ENCODE measurements at places on chromosomes 4 and X. TPM values are rescaled to one million over a fixed set of nuclear protein-coding genes. Genes with fewer than 3 reads are reported as not detected.

Gene NEIL3
- total RNA-seq = not detected

Gene EFHC2
- not detected for total RNA-seq

Gene CD40LG
- total RNA-seq = not detected

Gene GRXCR1
- not detected for total RNA-seq

Gene CCDC160
- not detected for total RNA-seq

Gene ARFIP1
- total RNA-seq = 13.8 TPM

Gene ADD1
- 266 TPM for total RNA-seq

Gene TENT5D
- not detected for total RNA-seq

Gene ASB5
- total RNA-seq = not detected

GRCh38 chr4:82848706-82849105 is 42.2 kb downstream of the SEC31A start:
- no peak for DNase-seq
- H3K4me3 ChIP-seq = no peak overlapping the region
- no peaks in the 10 kb centered on the region for H3K27me3 ChIP-seq

DNA sequence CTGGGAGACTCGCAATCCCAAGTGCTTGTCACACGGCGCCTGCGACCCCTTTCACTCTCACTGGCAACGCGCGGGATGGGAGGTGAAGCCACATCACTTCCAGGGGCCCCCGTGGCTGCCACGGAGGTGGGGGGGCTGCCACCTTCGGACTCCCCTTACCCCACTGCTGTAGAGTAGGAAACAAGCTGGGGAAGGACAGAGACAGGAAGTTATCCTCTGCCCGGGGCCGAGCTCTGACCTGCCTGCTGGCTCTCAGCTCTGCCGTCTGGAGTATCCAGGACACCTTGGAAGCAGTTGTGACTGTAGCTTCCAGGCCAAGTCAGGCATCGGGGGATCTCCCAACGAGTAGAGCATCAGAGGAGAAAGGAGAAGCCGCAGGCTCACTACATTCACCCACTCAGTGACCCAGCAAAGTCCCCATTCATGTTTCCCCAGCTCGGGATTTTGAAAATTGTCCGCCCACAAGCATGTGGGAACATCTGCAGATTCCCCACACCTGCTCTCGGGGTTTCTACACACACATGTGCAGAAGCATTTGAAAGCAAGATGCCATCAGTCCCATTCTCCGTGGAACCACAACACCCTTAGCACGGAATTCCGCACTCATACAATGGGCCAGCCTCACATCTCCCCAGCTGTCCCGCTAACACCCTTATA is 10.8 kb downstream of the PDZD4 start:
- no peak for DNase-seq
- H3K4me1 ChIP-seq = peaks cover 9% of the 10 kb centered on the region
- H3K27me3 ChIP-seq = no peaks in the 10 kb centered on the region
- no peak overlapping the region for H3K4me3 ChIP-seq
- no peaks in the 10 kb centered on the region for H3K36me3 ChIP-seq

DNA sequence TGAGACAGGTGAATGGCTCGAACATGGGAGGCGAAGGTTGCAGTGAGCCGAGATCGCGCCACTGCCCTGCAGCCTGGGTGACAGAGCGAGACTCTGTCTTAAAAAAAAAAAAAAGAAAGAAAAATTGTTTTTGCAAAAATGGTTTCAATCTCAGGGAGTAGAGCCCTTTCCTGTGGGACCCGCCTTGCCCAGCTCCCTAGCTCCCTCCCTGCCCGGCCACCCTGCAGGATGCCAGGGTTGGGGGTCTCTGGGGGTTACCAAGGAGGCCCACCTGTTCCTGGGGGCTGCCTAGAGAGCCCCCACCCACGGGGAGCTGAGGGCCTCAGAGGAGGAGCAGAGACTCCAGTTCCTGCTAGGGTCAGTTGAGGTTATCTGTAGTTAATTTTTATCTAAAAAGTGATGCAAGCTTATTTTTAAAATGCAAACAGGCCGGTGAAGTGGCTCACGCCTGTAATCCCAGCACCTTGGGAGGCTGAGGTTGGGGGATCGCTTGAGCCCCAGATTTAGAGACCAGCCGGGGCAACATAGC is 18.7 kb upstream of the PLCXD1 start:
- no peaks in the 10 kb centered on the region for H3K27me3 ChIP-seq
- DNase-seq = peak; percentile 38
- H3K27ac ChIP-seq = peak overlapping the region; percentile 70
- H3K4me1 ChIP-seq = peaks cover 38% of the 10 kb centered on the region
- H3K4me3 ChIP-seq = no peak overlapping the region

DNA sequence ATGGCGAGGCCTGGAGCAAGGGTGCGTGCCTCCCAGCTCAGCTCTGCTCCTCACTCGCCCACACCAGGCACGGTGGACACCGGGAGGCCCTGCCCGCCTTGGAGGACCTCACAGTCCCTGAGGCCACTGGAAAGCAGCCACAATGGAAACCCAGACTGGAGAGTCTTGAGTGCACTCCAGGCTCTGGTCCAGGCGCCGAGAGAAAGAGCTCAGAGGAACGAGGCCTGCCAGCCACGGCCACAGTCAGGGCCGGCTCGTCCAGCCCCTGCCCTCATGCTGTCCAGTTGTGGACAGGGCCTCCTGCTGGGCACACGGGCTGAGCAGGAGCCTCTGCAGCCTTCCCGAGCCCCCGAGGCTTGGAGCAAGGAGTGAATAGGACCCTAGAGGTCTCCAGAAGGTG is 53.3 kb upstream of the GRPEL1 start:
- no peak overlapping the region for H3K4me3 ChIP-seq
- H3K27me3 ChIP-seq = no peaks in the 10 kb centered on the region
- H3K27ac ChIP-seq = no peak overlapping the region

- no peaks in the 10 kb centered on the region for H3K36me3 ChIP-seq
- H3K4me1 ChIP-seq = no peaks in the 10 kb centered on the region
- no peaks in the 10 kb centered on the region for H3K27me3 ChIP-seq
- no peak overlapping the region for H3K27ac ChIP-seq
- DNase-seq = no peak
- no peak overlapping the region for H3K4me3 ChIP-seq
These were observed 30.6 kb upstream of the CCKAR start for GRCh38 chr4:26520728-26521450.

DNA sequence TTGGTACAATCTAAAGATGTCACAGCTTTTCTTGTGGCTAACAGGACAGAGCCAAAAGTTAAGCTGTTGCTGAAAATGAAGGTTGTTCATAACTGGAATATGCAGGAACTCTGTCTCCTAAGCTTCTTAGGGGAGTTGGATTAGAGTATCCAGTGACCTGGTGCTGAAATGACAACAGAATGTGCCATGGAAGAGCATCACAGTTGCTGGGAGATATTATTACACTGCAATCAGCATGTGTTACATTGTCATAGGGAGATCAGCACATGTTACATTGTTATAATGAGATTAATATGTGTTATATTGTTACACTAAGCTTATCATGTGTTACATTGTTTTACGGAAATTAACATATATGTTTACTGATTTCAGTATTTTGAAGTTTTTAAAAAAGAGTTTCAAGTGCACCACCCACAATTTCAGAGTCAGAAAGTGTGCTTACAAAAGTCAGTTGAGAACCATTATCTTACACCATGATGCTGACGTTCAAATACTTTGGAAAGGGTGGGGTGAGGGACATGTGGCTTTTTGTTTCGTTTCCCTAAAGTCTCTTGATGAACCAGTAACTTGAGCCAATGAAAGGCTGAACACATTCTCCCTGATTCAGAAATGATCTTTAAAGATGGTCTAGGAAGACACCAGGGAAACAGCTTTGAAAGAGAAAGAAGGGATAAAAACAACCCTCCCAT is 113.4 kb downstream of the DRD5 start:
- no peak for DNase-seq
- no peaks in the 10 kb centered on the region for H3K4me1 ChIP-seq
- H3K27ac ChIP-seq = no peak overlapping the region
- H3K27me3 ChIP-seq = no peaks in the 10 kb centered on the region

GRCh38 chrX:88982933-88983332 is 235.9 kb downstream of the CPXCR1 start:
- H3K36me3 ChIP-seq = no peaks in the 10 kb centered on the region
- no peaks in the 10 kb centered on the region for H3K27me3 ChIP-seq
- no peak overlapping the region for H3K4me3 ChIP-seq
- no peak overlapping the region for H3K27ac ChIP-seq
- H3K4me1 ChIP-seq = no peaks in the 10 kb centered on the region

- no peak for DNase-seq
- no peaks in the 10 kb centered on the region for H3K4me1 ChIP-seq
- H3K27me3 ChIP-seq = no peaks in the 10 kb centered on the region
- no peak overlapping the region for H3K4me3 ChIP-seq
These were observed 7.9 kb downstream of the FAM200B start for GRCh38 chr4:15689540-15689939.

DNA sequence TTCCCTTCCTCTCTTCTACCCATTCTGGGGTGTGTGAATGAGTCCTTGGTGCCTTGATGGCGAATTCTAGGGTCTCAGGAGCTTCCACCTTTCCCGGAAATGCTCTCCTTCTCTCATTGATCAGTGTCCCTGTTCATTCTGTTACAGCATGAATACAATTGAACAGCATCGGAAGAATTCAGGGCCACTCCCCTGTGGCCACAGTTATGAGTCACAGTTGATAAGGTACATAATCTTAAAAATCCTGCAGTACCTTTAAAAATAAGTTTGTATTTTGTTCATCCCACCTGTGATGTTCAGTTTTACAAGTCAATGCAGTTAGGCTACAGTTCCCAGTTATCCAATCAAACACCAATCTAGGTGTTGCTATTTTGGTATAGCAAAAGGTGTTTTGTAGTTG is 47.3 kb upstream of the FAM9A start:
- H3K36me3 ChIP-seq = no peaks in the 10 kb centered on the region
- H3K4me1 ChIP-seq = no peaks in the 10 kb centered on the region
- no peaks in the 10 kb centered on the region for H3K27me3 ChIP-seq
- H3K27ac ChIP-seq = no peak overlapping the region

DNA sequence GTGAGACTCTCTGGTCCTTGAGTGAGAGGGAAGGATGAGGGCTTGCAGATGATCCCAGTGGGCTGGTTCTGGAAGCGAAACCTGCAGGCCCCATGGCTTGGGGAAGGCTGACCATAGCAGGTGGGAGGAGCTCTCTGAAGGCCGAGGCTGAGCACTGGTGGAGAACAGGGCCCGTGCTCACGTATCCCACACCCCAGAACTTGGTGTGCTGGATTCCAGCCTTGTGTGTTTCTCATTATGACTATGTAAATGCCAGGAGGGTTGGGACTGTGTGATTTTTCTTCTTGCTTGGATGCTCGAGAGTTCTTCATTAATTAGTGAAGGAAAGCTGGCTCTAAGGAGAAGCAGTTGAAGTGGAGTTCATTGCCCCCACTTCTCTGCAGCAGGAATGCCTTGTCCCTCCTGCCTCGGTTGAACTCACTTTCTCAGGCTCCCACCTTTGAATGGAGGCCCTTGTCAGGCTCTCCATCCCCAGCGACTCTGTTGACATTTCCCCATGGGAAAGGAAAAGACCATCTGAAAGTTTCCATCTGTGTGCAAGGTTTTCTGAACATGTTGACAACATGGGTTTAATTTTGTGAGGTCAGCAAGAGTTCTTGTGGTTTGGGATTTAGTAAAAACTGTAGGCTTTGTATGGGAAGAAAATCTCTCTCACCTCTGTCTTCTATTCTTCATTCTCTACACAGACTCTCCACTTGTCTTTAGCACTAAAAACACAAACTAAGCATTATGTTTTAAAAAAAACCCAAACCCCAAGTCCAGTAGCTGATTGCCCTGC is 57.7 kb downstream of the TBL1X start:
- H3K27me3 ChIP-seq = no peaks in the 10 kb centered on the region
- no peaks in the 10 kb centered on the region for H3K36me3 ChIP-seq
- no peaks in the 10 kb centered on the region for H3K4me1 ChIP-seq
- H3K27ac ChIP-seq = no peak overlapping the region
- H3K4me3 ChIP-seq = no peak overlapping the region

GRCh38 chr4:8319731-8320385 is 50.3 kb downstream of the HTRA3 start:
- H3K4me3 ChIP-seq = no peak overlapping the region
- no peaks in the 10 kb centered on the region for H3K27me3 ChIP-seq
- no peaks in the 10 kb centered on the region for H3K36me3 ChIP-seq
- no peak for DNase-seq

DNA sequence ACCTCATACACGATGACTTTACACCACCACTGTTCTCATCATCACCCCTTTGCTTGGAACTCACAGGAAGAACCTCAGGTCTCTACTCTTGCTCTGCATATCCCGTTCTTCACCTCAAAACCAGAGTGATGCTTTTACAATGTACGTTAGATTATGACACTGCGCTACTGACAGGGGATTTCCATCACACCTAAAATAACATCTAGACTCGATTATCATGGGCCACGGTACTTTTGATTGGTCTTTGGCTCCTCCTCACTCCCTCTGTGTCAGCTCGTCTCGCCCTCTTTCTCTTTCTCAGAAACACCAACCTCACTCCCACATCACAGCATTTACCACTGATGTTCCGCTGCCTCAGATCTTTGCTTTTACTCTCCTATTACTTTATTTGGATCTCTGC is 172.4 kb downstream of the TLL1 start:
- no peaks in the 10 kb centered on the region for H3K27me3 ChIP-seq
- no peak overlapping the region for H3K27ac ChIP-seq
- no peak overlapping the region for H3K4me3 ChIP-seq
- no peaks in the 10 kb centered on the region for H3K36me3 ChIP-seq
- DNase-seq = no peak

GRCh38 chr4:136706942-136707341 is 825.4 kb downstream of the PCDH18 start:
- no peak overlapping the region for H3K27ac ChIP-seq
- no peak overlapping the region for H3K4me3 ChIP-seq
- no peaks in the 10 kb centered on the region for H3K4me1 ChIP-seq
- no peaks in the 10 kb centered on the region for H3K36me3 ChIP-seq
- H3K27me3 ChIP-seq = no peaks in the 10 kb centered on the region
- DNase-seq = no peak

GRCh38 chrX:31471229-31471628 is 399.4 kb upstream of the FTHL17 start:
- DNase-seq = no peak
- no peak overlapping the region for H3K4me3 ChIP-seq
- H3K27me3 ChIP-seq = no peaks in the 10 kb centered on the region
- no peaks in the 10 kb centered on the region for H3K36me3 ChIP-seq
- H3K4me1 ChIP-seq = no peaks in the 10 kb centered on the region

DNA sequence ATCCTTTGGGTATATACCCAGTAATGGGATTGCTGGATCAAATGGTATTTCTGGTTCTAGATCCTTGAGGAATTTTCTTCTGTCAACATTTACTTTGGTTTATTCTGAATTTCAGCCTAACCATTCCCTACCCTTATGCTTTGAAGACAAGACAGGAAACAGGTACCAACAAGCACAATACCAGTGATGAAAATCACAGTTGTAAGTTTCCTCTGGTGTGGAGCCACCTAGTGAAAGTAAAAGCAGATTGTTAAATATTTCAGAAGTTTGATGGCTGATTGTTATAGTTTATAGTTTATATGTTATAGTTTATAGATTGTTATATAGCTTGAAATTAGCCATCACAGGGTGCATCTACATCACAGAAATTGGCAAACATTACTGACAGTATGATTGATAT is 104.5 kb upstream of the AGA start:
- H3K4me1 ChIP-seq = no peaks in the 10 kb centered on the region
- DNase-seq = no peak
- H3K36me3 ChIP-seq = no peaks in the 10 kb centered on the region
- no peak overlapping the region for H3K4me3 ChIP-seq

GRCh38 chr4:24794916-24795665 is at the start of gene SOD3:
TSS of gene SOD3 (plus strand) at chr4:24795573. CDS start at chr4:24799522, 3,949 bp downstream.
- H3K27me3 ChIP-seq = no peaks in the 10 kb centered on the region
- H3K4me3 ChIP-seq = no peak within 1 kb of the TSS
- peaks cover 24% of the 10 kb centered on the region for H3K4me1 ChIP-seq
- peak; percentile 89 for DNase-seq

- H3K36me3 ChIP-seq = no peaks in the 10 kb centered on the region
- no peak overlapping the region for H3K4me3 ChIP-seq
- H3K4me1 ChIP-seq = no peaks in the 10 kb centered on the region
- no peaks in the 10 kb centered on the region for H3K27me3 ChIP-seq
These were observed 268.9 kb downstream of the C4orf33 start for GRCh38 chr4:129364747-129365452.
